ENCODE measurements at places on chromosomes 5 and 9.

- DNase-seq = no peak
Observed at GRCh38 chr5:100697970-100698369, 162.8 kb downstream of the FAM174A start.

DNA sequence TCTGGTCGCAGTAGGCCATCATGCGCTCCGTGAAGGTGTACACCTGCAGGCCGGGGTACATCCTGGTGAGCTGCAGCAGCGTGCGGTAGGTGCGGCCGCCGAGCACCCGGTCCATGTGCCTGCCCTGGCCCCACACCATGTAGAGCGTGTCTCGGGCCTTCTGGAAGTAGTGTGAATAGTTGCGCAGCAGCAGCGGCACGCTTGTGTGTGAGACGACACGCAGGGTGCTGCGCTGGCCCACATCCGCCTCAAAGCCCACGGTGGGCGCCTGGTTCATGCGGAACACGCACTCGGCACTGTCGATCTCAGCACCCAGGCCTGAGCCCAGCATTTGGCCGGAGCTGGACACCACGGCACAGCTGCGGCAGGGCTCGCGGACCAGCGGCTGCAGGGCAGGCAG is 4.5 kb downstream of the ST6GALNAC4 start:
- no peak for DNase-seq

DNA sequence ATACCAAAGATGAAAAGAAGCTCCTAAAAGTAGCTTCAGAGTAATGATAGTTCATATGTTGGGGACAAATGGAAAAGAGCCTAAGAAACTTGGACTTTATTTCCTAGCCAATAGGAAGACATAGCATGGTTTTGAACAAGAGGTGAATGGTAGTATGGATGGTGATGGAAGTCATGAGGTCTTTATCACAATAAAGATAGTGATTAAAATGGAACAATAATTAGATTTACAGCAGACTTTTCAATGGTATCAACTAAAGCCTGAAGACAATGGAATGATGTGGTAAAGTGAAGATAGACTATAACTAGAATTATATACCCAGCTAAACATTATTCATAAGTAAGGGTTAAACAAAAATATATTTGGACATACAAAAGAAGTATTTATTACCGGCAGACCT is 131.2 kb downstream of the RAB3C start:
- no peak for DNase-seq

GRCh38 chr9:113619491-113620376 is 156.2 kb downstream of the RGS3 start:
- no peak for DNase-seq

- DNase-seq = no peak
Observed at GRCh38 chr5:137831526-137831925, 36.1 kb upstream of the MYOT start.

DNA sequence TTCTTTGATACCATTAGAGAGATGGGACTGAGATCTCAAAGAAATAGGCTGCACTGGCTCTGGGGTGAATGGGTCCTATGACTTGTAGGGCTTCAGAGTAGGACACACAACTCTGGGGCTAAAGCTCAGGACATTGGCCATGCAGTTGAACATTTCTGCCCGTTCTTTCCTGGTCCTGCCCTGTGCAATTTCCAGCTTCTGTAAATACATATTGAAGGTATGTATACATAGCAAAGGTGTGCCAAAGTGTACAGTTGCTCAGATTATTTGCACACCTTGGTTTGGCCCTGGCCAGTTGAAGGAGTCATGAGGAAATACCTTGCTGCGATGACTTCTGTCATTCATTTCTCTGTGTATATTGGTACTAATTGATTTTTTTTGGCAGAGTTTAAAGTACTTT is 52.8 kb upstream of the TAF11L2 start:
- no peak for DNase-seq

GRCh38 chr5:109962882-109963603 is 273.3 kb downstream of the MAN2A1 start:
- no peak for DNase-seq

GRCh38 chr5:10637944-10638343 is 74.1 kb downstream of the ANKRD33B start:
- no peak for DNase-seq

DNA sequence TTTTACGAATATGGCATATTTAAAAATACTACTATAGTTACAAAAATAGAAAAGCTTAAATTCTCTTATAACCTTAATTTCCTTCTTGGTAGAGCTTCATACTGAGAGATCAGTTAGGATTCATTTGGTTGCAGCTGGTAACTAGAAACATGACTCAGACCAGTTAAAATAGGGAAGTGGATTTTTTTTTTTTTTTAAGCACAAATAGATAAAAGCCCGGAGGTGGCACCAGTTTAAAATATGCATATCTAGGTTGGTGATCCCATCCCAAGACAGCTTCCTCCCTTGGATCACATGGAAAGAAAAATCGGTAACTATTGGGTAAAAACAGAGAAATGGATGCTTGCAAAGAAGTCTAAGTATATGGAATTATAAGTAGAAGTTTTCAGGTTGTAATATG is 1634.3 kb downstream of the MAT2B start:
- DNase-seq = no peak

GRCh38 chr9:127567035-127567729 is 44.9 kb upstream of the STXBP1 start:
- DNase-seq = no peak

- no peak for DNase-seq
Observed at GRCh38 chr9:130234340-130235260, 31.0 kb upstream of the HMCN2 start.

GRCh38 chr5:160235731-160236130 is 6.4 kb downstream of the FABP6 start:
- DNase-seq = no peak

DNA sequence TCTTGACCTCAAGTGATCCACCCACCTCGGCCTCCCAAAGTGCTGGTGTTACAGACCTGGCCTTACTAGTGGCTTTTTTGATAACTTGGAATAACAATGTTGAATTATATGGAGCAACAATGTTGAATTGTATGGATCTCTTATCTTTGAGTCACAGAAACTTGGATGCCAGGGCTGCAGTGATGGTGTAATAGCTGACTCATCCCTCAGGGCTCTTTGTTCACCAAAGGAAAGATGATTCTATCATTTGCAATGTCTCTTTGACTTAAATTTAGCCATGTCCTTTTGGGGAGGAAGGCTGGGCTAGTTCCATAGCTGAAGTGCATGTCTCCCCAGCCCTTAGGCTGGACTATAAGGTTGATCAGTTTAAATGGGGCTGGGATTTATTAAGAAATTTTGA is 172.3 kb downstream of the PDZD2 start:
- no peak for DNase-seq

GRCh38 chr9:89679016-89679415 is 74.2 kb downstream of the GADD45G start:
- DNase-seq = no peak

DNA sequence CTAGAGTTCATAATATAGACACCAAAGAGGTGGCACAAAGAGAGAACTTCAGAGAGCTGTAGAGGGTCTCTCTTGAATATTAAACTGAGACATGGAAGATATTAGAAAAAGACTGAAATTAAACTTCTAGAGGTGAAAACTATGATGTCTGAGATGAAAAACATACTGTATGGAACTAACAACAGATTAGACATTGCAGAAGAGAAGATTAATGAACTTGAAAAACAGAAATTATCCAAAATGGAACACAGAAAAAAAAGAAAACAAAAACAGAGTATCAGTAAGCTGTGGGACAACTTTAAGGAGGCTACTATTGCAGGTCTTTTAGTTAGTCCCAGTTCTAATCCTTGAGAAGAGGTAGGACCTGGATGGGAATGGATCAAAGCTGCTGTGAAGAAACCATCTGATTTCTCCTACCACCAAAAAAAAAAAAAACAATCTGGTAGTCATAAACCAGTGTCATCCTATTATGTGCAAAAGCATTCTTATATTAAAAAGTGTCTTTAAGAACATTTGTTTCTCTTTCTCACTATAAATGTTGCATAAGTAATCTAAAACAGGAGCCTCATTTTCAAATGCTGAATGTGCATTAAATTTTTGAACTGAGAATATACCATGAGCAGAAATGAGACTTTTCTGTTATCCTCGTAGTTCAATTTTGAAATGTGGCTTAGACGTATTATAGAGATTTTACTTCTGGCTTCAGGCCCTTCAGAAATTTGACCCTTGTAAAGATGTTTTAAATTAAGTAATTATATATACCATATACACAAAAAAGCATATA is 96.2 kb downstream of the ERMP1 start:
- DNase-seq = no peak

GRCh38 chr9:134809826-134810225 is 70.8 kb upstream of the FCN2 start:
- no peak for DNase-seq

DNA sequence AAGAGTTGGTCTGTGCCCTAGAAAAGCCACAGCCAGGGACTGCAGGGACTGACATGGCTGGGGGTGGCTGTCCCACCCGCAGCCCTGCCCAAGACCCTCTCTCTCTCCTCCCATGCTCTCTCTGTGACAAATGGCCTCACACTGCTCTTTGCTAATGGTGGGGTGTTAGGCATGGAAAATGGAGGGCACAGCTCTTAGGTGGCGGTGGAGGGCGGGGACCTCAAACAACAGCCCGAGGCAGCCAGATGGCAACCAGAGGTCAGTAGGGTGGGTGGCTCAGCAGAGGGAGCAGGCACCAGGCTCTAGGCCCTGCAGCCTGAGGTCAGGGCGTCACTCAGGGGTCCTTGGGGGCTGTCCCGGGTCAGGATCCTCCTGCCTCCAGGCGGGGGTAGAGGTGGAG is 73.9 kb upstream of the DAB2IP start:
- no peak for DNase-seq

DNA sequence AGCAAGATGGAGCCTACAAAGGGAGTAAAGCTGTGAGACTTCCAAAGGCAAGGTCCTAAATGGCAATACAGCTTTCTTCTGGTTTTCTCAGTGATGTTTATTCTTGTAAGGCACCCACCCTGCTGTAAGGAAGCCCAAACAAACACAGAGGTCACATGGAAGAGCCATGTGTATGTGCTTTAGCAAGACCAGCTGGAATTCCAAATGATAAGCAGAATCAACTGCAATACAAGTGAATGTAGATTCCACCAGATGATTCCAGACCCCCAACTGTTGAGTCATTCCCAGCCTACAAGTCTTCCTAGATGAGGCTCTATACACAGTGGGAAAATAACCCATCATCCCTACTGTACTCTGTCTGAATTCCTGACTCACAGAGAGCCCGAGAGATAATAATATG is 122.8 kb downstream of the DEPDC1B start:
- DNase-seq = no peak

GRCh38 chr9:111559000-111559610 is 34.1 kb downstream of the ZNF483 start:
- no peak for DNase-seq

DNA sequence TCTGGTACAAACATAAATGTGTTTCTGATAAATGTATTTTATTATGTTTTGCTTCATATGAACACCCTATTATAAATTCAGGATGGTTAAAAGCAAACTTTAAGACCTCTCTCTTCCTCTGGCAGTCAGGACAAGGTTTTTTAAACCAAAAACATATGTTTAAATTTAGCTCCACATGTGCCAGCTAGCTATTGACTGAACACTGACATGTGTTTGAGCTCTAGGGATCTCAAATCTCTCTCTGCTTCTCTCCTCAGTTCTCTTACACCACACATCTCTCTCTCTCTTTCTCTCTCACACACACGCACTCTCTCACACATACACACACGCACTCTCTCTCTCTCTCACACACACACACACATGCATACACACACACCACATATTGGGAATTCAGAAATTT is 150.1 kb upstream of the RFX3 start:
- DNase-seq = no peak

DNA sequence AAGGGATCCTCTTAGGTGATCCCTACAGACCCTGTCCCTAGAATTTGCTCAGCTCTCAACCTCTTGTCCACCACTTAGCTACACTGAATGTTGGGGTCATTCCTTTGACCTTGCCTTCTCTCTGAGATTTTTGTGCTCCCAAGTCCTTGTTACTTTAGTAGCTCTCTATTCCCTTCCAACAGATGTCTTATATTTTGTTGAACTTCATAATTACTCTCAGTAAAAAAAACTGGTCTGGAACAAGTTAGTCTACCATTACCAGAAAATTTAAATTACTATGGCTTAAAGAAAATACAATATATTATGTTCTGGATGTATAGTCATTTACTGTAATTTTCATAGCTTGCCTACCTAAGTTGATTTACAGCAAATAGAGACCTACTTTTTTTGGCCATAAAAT is 23.5 kb upstream of the RANBP3L start:
- no peak for DNase-seq

DNA sequence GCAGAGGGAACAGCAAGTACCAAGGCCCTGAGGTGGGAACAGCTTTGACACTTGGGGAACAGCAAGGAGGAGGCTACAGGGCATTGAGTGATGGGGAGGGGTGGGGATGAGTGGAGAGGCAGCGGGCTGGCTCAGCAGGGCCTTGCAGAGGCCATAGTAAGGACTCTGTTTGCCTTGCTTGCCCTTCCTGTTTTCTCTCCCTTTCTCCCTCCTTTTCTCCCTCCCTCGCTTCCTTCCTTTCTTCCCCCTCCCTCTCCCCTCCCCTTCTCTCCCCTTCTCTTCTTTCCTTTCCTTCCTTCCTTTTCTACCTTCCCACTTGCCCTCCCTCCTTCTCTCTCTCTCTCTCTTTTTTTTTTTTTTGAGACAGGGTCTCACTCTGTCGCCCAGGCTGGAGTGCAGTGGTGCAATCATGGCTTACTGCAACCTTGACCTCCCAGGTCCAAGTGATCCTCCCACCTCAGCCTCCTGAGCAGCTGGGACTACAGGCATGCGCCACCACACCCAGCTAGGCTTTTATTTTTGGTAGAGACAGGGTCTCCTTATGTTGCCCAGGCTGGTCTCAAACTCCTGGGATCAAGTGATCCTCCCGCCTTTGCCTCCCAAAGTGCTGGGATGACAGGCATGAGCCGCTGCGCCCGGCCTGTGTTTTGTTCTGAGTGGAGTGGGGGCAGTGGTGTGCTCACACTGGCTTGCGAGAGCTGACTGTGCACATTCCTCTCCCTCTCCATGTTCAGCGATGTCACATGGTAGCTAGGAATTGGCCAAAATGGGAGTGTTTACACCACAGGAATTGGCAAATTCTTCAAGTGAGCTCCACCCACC is 17.1 kb downstream of the IER5L start:
- DNase-seq = no peak

DNA sequence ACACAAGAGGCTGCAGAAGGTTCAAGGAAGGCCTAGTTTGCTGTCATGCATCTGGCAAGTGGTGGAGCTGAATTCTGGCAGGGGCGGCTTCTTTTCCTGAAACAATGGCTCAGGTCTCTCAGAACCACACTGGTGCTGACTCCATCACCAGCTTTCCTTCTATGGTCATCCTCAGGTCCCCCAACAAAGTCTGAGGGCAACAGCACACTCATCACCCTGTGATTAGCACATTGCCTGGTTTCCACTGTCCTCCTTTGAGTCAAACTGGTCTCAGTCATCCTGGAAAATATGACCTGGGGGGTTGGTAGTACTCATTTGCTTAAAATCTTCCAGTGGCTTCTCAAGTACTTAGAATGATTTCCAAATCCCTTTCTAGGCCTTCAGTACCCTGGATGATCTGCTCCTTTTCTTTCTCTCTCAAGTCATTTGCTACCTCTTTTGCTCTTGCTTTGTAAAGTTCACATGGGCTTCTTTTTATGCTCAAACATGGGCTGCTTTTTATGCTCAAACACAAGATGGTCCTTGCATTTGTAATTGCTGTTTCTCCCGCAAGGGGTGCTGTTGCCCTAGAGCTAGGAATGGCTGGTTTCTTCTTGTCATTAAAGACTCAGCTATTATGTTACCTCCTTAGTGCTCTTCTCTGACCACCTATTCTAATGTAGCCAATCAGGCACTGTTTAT is 144.9 kb downstream of the ALDH1A1 start:
- no peak for DNase-seq

- DNase-seq = no peak
Observed at GRCh38 chr9:135924628-135925338, 17.4 kb upstream of the CAMSAP1 start.
